ENCODE measurements at places on chromosomes 12 and 14. TPM values are rescaled to one million over a fixed set of nuclear protein-coding genes. Genes with fewer than 3 reads are reported as not detected.

Gene KIF26A
- 5.7 TPM for polyA plus RNA-seq

Gene DDHD1
- polyA plus RNA-seq = 5.4 TPM

Gene BCL2L2
- 118 TPM for polyA plus RNA-seq

Gene ISM2
- 0.51 TPM for polyA plus RNA-seq

Gene ACSM4
- not detected for polyA plus RNA-seq

Gene KRT73
- not detected for polyA plus RNA-seq

Gene GOLGA5
- 26.1 TPM for polyA plus RNA-seq

Gene RNASE1
- 323 TPM for polyA plus RNA-seq

Gene KRT3
- not detected for polyA plus RNA-seq

Gene BMP4
- 82.4 TPM for polyA plus RNA-seq

Gene ZDHHC22
- polyA plus RNA-seq = 0.01 TPM

Gene EFS
- polyA plus RNA-seq = 28.7 TPM

Gene NEUROD4
- polyA plus RNA-seq = not detected

Gene TCTN2
- 7.8 TPM for polyA plus RNA-seq

Gene EPYC
- polyA plus RNA-seq = not detected
